ENCODE measurements at places on chromosomes 4 and X.

DNA sequence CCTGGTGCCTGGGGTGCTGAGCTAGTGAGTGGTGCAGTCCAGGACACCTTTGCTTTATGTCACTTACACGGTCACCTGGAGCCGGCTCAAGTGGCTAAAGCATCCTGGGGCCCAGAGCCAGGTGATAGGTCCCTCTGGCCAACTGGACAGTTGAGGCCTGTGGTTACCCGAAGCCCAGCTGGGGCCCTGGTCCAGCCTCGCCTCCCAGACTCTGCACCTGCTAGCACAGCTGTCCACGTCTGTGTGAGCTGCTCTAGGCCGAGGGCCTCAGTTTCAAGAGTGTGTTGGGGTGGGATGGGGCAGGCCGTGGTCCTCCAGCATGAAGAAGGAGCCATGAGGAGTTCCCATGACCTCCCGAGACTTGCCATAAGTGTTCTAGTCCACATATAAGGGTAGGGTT is 7.7 kb upstream of the ADD1 start:
- no peak for DNase-seq

GRCh38 chr4:174358829-174359228 is 75.1 kb downstream of the CEP44 start:
- no peak for DNase-seq

DNA sequence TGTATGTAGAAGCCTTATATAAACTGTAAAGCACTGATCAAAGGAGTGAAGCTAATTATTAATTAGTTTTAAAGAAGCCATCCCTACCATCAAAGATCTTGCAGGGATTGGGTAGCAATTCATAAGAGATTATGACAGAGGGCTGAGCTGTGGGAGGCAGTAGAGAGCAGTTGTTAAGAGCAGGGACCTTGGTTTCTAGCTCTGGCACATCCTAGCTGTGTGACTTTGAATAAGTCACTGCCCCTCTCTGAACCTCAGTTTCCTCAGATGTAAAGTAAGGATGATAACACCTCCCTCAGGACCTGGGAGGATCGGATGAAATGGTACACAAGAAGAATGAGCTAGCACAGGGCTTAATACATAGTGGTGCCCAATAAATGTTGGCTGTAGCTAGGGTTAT is 45.4 kb downstream of the APLN start:
- no peak for DNase-seq

DNA sequence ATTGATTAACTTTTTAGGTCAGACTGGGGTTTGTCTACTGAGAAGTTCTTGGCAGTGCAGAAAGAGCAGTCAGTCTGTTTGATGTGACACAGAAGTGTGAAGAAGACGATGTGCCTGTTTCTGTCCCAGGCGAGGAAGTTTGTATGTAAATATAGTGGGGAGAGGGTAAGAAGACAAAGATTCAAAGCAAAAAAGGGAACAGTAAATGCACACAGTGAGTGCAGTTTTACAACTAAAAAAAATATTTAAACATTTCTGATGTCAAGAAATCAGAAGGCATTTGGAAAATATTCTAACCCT is 264.9 kb downstream of the RAPGEF2 start:
- DNase-seq = no peak

DNA sequence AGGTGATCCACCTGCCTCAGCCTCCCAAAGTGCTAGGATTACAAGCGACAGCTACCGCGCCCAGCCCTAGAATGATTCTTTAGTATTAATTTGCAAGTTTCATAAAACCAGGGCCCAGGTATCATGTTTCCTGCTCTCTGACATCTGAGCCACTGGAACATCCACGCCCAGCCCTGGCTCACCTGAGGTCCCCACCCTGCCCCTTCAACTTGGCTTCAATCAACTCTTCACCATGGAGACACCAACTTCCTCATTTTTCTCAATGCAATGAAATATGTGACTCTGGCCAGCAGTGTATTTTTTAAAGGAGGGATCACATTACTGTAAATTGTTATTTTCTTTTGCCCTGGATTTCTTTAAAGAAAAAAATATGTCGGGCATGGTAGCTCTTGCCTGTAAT is 3.9 kb downstream of the PRSS12 start:
- no peak for DNase-seq

DNA sequence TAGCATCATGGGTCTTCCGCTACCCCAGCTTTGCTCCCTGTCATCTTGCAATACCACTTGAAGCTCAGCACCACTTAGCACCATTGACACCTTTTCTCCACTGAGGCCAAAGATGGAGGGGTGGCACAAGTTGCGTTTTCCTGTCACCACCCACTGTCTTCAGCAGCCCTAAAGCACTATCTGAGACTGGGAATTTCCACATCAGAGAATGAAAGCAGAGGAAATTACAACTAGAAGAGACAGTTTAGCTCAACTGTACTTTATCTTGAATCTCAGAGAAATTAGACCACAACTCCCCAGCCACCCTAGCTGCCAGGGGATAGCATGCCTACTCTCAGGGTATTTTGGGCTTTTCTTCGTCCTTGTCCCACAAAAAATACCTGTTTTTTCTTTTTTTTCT is 111.0 kb downstream of the DDIT4L start:
- DNase-seq = no peak

DNA sequence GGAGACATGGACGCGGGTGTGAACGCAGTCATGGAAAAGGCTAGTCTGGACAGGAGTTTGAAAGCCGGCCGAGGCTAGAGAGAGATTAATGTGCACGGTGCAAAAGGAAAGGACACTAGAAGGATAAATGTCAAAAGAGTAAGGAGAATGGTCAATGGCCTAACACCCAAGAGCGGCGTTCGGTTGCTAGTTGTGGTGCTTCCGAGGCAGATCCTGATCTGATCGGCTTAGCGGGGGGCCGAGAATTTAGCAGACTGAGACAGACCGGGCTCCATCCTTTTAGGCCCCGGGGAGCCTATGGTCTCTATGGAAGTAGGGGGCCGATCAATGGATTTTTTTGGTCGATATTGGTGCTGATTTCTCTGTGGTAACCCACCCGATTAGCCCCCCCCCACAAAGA is 6.9 kb downstream of the GAGE10 start:
- no peak for DNase-seq

DNA sequence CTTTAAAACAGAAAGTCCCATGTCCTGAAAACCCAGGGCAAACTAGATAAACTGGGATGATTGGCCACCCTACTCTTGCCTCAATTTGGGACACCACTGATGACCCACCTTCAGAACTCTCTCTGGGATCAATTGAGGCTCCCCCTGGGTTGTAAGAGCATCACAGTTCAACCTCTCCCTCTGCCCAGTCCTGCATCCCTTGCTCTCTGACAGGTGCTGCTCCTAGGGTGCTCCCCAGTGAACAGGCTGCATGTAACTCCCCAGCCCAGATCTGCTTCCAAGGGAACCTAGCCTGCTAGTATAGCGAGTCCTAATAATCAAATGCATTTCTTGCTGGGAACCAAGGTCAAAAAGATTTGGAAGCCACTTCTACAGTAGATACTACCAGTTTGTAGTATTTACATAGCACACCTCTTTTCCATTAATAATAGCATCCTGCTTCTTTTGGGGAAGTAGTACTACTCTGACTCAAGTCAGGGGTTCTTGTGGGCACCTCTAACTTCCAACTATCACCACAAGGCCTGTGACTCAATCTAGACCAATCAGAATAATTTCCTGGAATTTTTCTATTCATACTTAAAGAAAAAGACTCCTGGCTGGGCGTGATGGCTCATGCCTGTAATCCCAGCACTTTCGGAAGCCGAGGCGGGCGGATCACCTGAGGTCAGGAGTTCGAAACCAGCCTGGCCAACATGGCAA is 42.1 kb upstream of the SPINK2 start:
- DNase-seq = no peak

DNA sequence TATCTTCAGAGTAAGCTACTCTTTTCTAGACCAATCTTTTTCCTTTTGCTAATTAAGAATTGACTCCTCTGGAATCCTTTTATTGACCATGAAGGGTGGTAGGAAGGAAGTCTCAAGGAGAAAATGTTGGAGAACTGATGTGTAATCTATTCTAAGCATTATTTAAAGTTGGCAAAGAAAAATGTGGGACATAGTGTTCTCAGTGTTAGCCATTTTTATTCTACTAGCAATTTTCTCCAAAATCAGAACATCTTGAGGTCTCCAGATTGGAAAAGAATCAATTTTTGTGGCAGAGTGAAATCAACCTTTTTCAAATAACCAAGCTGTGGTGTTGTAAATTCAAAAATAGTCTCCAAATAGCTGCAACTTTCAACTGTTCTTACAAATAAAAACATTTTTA is 18.4 kb upstream of the DMP1 start:
- no peak for DNase-seq

GRCh38 chrX:107850422-107850765 is 24.7 kb downstream of the MID2 start:
- no peak for DNase-seq

GRCh38 chrX:10545882-10546281 is 74.5 kb downstream of the MID1 start:
- DNase-seq = no peak
